Right cardiac atrium (tissue), 5 donors: ENCODE measurements at places on chromosomes 11 and 22.

DNA sequence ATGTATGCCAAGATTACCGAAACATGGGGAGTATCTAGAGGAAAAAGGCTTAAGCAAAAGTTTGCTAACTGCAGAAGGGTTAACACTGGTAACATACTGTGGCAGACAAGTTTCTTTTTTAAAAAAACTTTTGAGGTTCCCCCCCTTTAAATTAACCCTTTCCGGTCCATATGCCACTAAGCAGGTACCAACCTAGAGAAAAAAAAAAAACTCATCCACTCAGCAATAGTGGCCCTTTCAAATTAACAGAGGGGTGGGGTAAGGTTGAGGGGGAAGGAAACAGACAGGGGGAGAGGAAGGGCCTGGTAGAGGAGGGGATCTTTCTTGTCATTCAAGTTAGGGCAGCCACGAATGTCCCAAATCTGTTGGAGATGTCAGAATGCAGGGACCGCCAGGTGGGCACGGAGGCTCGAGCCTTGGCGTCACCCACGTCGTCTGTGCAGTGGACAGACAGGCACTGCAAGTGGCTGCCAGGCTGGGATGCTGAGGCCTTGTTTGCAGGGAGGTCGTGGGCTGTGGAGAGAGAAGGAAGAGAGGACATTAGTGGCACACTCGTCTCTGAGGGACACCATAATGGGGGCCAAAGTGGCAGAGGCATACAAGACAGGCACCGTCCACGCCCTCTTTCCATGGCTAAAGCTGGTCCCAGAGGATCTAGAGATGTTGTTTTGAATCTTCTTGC is 50.8 kb downstream of the MN1 start:
- DNase-seq, result no peak

GRCh38 chr11:4546878-4547277 is 1.9 kb downstream of the OR52M1 start:
- DNase-seq, result no peak

DNA sequence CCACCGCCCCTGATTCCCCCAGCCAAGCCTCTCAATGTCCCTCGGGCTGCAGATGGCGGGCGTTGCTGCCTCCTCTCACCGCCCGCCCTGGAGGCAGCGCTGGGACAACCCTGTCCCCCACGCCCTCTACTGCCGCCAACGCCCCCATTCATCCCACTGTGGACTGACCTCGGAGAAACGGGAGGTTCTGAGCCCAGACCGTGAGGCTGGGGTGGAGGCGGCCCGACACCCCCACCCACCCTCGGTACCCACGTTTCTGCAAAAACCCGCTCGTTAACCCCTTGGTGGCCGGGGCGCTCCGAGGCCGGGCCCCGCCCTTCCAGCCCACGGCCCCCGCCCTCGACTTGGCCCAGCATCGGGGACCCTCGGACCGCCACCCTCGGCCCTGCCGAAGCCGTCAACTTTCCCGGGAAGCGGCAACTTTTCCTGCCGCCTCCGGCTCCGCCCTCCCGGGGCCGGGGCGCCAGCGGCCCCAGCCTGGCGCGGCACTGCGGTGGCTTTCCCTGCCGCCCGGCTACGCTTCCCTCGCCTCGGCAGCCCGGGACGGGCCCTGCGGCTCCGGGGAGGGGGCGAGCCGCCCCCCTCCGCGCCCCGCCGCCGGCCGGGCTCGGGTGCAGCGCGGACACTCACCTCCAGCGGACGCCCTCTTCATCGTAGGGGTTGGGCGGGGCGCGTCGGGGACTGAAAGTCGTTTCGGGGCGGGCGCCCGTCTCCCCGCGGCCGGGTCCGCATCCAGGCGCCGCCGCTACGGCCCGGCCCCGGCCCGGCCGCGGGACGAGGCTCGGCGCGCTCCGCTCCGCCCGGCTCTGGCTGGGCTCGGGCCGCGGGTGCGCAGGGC is 458 bp downstream of the RTN4R start:
- no peak for DNase-seq

- peak; percentile 15 for DNase-seq
Measured at GRCh38 chr11:68827733-68828132, 14.0 kb downstream of the CPT1A start.

DNA sequence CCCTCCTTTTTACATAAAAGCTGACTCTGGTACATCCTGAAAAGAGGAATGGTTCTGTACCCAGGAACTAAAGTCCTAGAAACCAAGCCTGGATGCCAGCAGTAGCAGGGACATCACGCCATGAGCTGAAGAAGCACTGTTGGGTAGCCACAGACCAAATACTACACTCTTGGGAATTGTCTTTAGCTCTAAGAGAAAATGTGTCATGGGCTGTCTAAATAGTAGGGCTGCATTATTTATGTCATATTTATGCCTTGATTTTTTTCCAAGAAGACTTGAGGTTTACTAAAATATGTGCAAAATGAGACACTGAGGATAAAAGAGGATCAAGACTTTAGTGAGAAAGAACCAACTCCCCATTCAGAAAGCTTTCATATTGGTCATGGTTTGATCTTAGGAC is 213.6 kb downstream of the RAB38 start:
- DNase-seq, result no peak

DNA sequence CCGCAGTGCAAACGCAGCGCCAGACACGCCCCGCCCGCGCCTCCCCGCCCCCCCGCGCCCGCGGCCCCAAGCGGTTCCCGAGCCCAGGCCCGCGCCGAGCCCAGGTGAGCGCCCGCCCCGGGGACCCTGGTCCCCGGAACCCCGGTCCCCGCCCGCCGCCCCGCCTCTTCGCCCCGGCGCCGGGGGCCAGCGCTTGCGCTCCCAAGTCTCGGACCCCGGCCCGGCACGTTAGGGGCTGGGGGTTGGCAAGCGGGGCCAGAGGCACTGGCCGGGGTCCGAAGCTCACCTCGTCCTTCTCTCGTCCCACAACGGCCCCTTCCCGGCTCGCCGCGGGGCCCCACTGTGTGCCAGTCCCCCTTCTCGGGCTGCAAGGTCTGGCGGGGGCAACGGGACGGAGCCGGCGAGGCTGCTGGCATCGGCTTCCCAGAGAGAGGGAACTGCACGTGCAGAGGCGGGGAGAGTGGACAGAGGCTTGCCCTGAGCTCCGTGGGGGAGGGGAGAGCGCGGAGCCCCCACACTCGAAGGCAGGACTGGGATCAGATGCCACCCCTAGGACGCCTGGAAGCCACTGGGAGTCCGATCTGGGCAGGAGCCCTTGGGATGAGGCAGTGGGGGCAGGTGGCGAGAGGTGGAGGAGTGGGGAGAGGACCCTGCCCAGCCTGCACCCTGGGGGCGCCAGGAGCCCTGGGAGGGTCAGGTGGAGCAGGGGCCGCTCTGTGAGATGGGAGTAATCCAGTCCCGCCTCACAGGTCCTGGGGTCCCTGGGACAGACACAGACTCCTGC is 1.8 kb upstream of the AIFM3 start:
- DNase-seq, result no peak

- DNase-seq, result no peak
Measured at GRCh38 chr11:113148652-113149051, 165.7 kb upstream of the TTC12 start.

- DNase-seq, result no peak
Measured at GRCh38 chr11:68551777-68552176, 91.2 kb downstream of the PPP6R3 start.

GRCh38 chr11:124870430-124870829 is 5.2 kb downstream of the ROBO3 start:
- no peak for DNase-seq

GRCh38 chr11:66688561-66689534 is 11.2 kb upstream of the RBM4B start:
- no peak for DNase-seq

- no peak for DNase-seq
Measured at GRCh38 chr22:41862160-41862529, 29.2 kb downstream of the SREBF2 start.

GRCh38 chr11:47961383-47961782 is 19.0 kb upstream of the PTPRJ start:
- DNase-seq, result no peak

DNA sequence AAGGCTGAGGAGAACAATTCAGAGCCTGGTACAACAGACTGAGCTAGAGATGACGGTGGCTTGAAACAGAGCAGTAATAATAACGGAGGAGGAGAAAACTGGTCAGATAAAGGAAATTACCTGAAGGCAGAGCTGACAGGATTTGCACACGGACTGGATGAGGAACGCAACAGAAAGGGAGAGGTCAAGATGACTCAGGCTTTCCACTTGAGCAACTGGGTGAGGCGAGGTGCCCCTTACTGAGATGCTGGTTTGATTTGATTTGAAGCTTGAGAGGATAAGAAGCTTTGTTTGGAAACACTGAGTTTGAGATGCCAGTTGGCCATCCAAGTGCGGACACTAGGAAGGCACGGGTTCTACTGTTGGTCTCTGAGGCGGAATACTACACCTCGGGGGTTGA is 35.4 kb upstream of the NRIP3 start:
- no peak for DNase-seq

DNA sequence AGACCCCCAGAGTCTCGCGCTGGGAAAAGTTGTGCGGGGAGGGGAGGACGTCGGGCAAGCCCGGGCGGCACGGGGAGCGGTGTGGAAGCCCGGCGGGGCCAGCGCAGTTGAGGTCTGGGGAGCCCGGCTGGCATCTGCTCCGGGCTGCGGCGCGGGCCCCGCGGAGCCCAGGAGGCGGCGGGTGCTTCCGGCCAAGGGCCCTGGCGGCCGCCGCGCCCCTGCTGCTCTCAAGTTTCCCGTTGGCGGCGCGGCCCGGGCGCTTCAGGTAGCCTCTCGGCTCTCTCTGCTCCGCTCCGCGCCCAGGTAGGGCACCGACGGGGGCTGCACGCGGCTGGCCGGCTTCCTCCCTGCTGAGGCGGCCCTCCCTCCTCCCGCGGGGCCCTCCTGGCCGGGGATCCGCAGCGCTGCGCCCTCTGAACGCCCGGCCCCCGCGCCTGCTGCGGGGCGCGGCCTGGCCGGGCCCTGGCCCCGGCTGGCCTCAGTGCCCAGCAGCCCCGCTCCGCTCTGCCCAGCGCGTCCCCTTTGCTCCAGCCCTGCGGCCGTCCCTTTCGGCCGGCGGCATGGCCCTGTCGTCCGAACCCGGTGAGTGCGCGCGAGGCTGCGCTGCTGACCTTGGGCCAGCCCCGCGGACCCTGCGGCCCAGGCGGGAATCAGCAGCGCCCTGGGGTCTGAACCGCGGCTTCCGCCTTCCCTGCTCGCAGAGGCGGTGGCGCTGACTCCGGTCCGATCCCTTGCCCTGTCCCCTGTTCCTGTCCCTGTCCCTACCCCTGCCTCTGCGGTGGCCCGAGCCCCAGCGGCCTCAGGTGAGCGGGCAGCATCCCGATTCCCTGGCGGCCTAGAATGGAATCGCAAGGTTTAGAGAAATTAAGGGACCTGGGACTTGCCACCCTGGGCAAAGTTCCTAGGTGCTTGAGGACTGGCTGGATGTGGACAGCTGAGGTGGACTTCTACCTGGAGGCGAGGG is 4.3 kb upstream of the AMPD3 start:
- DNase-seq, result peak; percentile 67

DNA sequence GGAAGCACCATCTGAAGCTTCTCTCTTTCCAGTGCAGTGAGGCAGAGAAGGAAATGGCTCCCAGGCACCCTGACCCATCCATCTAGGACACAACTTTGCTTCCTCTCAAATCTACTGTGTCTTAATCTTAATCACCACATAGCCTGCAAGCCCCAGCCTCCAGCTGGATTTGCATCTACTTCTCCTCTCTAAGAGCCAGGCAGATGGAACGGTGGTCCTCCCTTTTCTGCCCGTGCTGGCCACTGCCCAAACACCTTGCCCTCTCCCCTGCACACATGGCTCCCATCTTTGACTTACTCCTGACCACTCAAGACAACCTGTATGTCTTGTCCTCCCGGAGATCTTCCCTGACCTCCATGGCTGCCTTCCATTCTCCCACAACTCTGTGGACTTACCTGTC is 7.4 kb downstream of the MS4A10 start:
- no peak for DNase-seq

DNA sequence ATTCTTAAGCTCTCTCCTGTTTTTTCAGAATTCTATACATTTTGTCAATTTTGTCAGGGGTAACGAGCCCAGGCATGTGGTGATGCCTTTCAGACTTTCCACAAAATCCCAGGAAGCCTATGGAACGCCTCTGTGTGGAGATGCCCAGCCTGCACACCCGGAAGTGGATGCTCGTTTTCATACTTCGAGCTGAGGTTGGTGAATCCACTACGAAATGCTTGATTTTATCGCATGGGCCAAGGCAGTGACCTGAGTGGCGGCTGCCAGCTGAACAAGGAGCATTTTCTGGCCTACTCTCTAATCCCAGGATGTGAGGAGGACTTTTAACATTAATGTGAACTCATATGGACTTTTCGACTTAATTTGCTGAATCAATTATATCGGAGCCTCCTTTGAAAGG is 426.7 kb upstream of the B3GAT1 start:
- DNase-seq, result no peak

GRCh38 chr22:47148956-47149728 is 386.7 kb downstream of the TBC1D22A start:
- DNase-seq, result no peak

DNA sequence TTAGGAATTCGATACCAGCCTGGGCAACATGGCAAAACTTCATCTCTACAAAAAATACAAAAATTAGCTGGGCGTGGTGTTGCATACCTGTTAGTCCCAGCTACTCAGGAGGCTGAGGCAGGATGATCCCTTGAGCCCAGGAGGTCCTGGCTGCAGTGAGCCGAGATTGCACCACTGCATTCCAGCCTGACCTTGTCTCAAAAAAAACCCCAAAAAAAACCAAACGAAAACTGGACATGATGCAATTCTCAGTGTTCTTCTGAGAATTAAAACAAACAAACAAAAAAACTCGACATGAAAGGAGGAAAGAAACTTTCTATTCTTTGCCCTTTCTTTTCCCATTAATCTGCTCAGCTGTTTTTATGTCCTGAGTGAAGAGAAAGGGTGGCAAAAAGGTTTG is 7.4 kb downstream of the MED17 start:
- DNase-seq, result no peak

DNA sequence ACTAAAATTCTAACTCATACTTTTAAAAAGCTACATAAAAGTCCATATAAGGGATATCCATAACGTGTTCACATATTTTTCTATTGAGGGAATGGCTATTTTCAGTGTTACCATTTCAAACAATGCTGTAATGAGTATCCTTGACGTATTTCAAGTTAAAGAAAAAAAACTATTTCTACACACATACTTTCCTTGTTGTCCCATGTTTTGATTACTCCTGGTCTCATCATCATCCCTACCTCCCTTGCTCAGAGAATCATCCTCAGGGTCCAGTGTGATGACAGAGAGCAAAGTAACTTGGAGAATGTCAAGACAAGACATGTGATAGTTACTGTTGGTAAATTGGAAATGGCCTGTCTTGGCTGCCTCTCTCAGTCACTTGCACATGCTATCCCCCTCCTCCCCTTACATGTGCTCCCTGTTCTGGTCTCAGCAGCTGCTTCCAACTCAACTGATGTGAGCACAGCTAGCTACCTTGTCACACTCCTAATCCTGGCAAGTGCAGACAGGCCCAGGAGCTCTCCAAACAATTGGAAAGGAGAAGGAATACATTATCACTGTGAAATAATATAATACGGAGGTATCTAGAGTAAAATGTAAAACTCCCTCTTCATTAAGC is 21.8 kb downstream of the NUMA1 start:
- DNase-seq, result no peak
